ENCODE measurements at places on chromosomes 4 and X.

DNA sequence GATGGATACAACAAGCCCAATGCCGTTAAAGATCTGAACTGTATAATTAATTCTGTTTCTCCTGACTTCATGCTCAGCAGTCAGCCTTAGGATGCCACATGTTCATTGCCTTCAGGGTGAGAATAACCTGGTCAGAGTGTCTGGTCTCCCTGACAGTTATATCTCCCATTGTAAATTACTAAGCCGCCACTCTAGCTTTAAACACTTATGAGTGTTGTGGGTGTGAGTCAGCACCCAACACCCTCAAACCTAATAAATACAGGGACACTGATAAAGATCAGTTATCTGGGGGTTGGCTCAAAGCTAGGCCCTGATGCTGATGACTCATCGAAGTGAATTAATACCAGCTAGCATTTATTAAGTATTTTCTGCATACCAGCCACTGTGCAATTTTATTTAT is 64.9 kb upstream of the DYNLT3 start:
- H3K4me3 ChIP-seq = no peak overlapping the region
- H3K36me3 ChIP-seq = no peaks in the 10 kb centered on the region
- H3K27me3 ChIP-seq = peaks cover 7% of the 10 kb centered on the region
- no peak overlapping the region for H3K27ac ChIP-seq

DNA sequence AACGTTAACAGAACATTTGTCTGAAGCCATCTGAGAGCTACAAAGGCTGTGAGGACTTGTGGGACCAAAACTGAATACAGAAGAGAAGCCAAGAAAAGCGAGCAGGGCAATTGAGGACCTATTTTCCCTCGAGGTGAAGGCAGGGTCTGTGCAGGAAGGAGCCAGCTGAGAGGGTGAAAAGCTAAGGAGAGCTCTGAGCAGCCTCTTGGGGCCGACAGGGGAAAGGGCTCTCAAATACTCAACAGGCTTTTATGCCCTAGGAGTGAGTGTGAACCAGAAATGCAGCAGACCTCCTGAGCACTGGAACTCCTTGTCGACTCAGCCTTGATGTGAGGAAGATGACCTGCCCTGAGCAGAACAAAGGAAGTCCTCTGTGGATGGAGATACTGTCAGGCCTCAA is 54.2 kb downstream of the C4orf50 start:
- H3K27ac ChIP-seq = no peak overlapping the region
- no peaks in the 10 kb centered on the region for H3K4me1 ChIP-seq
- DNase-seq = no peak
- peaks cover 18% of the 10 kb centered on the region for H3K27me3 ChIP-seq
- no peak overlapping the region for H3K4me3 ChIP-seq
- H3K36me3 ChIP-seq = no peaks in the 10 kb centered on the region

DNA sequence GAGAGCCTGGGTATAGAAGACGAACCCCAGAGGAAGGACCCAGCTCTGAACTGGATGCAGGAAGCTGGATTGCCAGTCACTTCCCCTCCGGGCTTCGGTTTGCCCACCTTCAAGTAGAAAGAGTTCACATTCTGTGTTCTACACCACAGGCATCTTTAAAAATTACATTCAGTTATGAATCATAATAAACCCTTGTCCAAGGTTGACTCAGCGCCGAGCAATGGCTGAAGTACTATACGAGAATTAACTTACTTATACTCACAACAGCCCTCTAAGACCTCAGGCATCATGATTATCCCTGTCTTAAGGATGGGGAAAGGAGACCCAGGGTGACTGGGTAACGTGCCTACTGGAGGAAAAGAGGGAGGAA is 72.5 kb downstream of the EVC2 start:
- no peaks in the 10 kb centered on the region for H3K27me3 ChIP-seq
- H3K4me1 ChIP-seq = no peaks in the 10 kb centered on the region

- no peak overlapping the region for H3K27ac ChIP-seq
- peaks cover 4% of the 10 kb centered on the region for H3K27me3 ChIP-seq
- H3K4me3 ChIP-seq = no peak overlapping the region
- DNase-seq = no peak
- peaks cover 10% of the 10 kb centered on the region for H3K4me1 ChIP-seq
Measured at GRCh38 chr4:88817740-88818139, 120.1 kb upstream of the NAP1L5 start.

DNA sequence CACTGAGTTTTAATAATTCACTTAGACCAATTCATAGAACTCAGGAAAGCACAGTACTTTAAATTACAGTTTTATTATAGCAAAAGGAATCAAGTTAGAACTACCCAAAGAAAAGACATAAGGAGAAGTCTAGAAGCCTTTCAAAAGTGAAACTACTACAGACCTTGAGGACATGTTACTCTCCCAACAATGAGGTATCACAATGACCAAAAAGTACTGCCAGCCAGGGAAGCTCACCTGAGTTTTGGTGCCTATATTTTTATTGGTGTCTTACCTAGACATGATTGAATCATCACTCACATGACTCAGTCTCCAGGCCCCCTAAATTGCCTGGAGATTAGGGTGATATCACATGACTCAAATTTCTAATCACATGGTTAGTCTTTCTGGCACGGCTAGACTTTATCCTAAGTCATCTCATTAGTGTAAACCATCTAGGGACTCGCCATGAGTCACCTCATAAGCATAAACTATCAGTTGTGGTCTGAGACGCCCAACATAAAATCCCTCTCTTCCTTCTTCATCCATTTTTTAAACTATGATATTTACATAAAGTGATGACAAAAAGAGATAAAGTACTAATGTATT is 372.3 kb downstream of the TMA16 start:
- H3K27me3 ChIP-seq = no peaks in the 10 kb centered on the region
- H3K27ac ChIP-seq = no peak overlapping the region
- no peak for DNase-seq
- no peaks in the 10 kb centered on the region for H3K36me3 ChIP-seq
- no peaks in the 10 kb centered on the region for H3K4me1 ChIP-seq
- no peak overlapping the region for H3K4me3 ChIP-seq

DNA sequence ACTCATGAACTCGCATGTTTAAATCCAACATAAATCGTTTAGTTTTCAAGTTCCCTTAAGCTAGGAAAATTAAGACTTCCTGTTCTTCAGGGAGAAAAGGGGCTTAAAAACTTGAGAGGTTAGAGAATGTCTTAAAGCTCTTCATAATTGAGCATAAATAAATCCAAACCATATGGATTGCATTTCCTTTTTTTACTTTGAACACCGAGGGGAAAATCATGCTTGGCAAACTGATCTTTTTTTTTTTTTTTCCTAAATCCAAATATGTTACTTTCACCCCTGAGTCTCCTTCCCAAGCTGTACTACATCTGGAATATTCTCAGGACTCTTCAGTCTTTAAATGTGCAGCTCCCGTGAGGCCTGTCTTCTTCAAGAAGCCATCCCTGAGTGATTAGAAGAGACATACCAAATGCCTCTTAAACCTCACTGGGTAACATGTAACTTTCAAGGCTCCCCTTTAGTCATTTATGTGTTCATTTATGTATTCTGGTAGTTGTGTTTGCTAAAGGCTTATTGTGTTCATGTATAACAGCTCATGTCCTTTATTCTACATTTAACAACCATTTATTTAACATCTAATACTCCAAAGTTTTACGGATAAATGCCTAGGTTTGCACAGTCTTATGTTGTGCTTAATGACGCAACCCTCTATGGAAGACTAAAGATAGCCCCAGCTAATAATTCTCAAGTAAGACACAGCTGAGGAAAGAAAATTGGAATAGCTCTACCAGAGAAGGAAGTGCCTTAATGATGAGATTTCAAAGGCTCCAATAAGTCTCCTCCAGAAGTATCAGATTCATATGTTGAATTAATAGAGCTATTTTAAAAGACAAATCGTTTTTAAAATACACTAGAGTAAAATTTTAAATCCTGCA is 107.0 kb downstream of the AGTR2 start:
- no peaks in the 10 kb centered on the region for H3K27me3 ChIP-seq
- H3K36me3 ChIP-seq = no peaks in the 10 kb centered on the region
- H3K4me1 ChIP-seq = no peaks in the 10 kb centered on the region
- H3K4me3 ChIP-seq = no peak overlapping the region
- H3K27ac ChIP-seq = no peak overlapping the region
- DNase-seq = no peak

DNA sequence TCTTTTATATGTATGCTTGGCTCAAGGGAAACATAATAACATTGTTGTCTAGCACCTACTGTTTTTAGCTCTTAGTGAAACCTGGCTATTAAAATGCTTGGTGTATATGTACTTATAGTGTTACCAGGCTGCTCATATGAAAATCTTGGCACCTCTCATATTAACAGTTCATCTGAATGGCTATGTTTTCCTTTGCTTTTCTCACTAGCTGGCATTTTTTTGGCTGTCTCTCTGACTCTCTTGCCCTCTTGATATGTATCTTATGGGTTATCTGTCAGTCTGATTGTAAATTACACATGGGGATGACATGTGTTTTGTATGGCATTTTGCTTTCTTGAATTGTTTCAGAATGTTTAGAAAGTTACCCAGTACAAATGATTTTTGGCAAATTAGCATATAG is 158.0 kb downstream of the ARHGAP24 start:
- H3K36me3 ChIP-seq = no peaks in the 10 kb centered on the region
- H3K4me3 ChIP-seq = no peak overlapping the region
- peaks cover 1% of the 10 kb centered on the region for H3K27me3 ChIP-seq
- DNase-seq = no peak
- H3K27ac ChIP-seq = no peak overlapping the region
- H3K4me1 ChIP-seq = no peaks in the 10 kb centered on the region

GRCh38 chrX:70664726-70665125 is 220.1 kb downstream of the DLG3 start:
- H3K27me3 ChIP-seq = no peaks in the 10 kb centered on the region
- no peak overlapping the region for H3K27ac ChIP-seq
- no peaks in the 10 kb centered on the region for H3K36me3 ChIP-seq
- H3K4me3 ChIP-seq = no peak overlapping the region
- no peaks in the 10 kb centered on the region for H3K4me1 ChIP-seq

DNA sequence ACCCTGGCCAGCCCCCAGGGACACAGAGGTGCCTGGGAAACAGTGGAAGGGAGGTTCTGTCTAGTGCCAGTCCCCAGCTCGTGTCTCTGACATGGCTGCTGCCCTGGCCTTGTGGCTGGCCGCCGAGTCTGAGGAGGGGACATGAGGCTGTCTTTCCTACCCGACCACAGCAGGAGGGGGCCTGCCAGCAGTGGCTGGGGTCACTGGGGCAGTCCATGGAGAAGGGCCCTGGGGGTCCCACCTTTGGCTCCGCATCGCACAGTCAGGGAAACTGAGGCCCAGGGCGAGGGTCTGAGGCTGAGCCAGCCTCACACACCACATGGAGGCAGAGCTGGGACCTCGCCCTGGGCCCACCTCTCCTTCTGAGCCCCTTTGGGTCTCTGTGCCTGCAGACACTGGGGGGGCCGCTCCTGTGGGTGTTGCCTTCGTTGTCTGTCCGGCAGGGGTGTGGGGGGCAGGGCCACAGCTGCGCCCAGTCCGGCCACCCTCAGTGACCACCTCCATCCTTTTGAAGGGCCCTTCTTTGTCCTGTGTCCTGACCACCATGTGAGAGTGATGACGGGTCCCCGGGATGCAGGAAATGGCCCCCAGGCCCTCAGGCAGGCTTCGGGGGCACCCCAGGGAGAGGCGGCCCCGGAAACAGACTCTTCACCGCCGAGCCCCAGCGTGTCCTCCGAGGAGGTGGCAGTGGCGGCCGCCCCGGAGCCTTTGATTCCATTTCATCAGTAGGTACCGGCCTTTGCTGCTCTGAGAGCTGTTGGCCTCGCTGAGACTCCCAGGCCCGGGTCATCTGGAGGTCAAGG is 17.6 kb downstream of the SH3TC1 start:
- peaks cover 11% of the 10 kb centered on the region for H3K36me3 ChIP-seq
- DNase-seq = no peak
- H3K27me3 ChIP-seq = no peaks in the 10 kb centered on the region
- H3K4me1 ChIP-seq = peaks cover 4% of the 10 kb centered on the region
- no peak overlapping the region for H3K4me3 ChIP-seq

DNA sequence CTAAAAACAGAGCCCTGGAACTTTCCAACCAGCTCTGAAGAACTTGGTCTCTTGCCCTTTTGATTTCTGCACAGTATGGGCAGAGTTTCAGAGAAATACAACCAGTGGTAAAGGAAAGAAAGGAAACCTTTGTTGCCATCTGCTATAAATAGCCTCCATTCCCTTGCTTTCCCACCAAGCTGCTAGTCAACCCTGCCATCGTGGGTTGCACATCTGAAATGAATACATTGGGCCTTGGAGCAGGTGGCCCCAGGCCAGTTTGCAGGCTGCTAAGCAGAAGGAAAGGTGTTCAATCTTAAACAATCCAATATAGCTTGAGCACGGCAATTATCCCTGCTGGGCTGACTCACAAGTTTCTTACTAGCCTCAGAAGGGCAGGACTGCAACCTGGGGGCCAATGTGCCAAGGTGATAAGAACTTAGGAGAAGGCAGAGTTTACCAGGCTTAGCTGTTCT is 142.5 kb downstream of the PPARGC1A start:
- H3K4me1 ChIP-seq = no peaks in the 10 kb centered on the region
- DNase-seq = no peak
- no peak overlapping the region for H3K4me3 ChIP-seq
- no peak overlapping the region for H3K27ac ChIP-seq

DNA sequence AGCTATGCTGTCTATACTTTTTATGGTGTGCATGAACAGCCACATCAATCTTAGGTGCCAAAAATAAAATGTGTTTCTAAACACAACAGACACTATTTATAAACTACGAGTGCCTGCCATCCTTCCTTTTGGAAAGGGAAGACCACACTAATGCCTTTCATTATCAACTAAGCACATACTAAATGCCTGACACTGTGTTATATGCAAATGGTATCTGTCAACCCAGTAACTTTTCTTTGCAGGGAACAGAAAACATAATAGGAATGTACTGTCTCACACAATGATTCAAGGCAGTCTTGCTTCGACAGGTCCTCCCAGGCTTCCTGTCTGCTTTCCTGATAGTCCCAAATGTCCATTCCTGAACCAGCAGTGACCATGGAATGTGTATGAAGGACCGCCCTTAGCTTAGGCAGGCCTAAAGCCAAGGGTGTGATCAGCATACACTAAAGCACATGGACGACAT is 43.8 kb downstream of the ADGRA3 start:
- H3K27me3 ChIP-seq = no peaks in the 10 kb centered on the region
- H3K4me3 ChIP-seq = no peak overlapping the region
- DNase-seq = no peak
- H3K27ac ChIP-seq = no peak overlapping the region
- H3K36me3 ChIP-seq = no peaks in the 10 kb centered on the region
